Stimulated activated CD8-positive, alpha-beta memory T cell treated with anti-CD3 and anti-CD28 coated beads, Interleukin-12 subunit alpha, Interleukin-12 subunit beta, amount 100 ng/mL, for 4 hours (primary cell): ENCODE measurements at places on chromosomes 12 and 14.

- no peak for DNase-seq
Measured at GRCh38 chr12:62640910-62641448, 174.4 kb downstream of the MON2 start.

GRCh38 chr12:106141452-106141851, 2.7 kb upstream of the NUAK1 start:
- DNase-seq: no peak

GRCh38 chr12:99253068-99253467, 394.5 kb upstream of the GARIN6 start:
- no peak for DNase-seq

DNA sequence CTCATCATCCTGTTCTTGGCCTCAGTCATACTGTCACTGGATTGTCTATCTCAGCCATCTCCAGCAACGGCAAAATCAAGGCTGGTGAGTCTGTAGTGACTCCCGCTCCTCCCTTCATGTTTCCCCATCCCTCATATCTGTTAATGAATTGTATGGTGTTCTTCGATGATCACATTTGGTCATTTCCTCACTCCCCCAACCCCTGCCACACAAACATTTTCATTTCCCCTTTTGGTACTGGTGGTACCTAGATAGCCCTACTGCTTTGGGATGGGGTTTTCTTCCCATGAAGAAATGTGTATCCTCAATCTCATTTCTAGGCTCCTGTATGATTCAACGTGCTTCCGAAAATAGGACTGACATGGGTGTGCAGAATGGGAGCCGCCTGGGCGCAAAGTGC, 2.7 kb upstream of the KLHL33 start:
- DNase-seq: no peak

DNA sequence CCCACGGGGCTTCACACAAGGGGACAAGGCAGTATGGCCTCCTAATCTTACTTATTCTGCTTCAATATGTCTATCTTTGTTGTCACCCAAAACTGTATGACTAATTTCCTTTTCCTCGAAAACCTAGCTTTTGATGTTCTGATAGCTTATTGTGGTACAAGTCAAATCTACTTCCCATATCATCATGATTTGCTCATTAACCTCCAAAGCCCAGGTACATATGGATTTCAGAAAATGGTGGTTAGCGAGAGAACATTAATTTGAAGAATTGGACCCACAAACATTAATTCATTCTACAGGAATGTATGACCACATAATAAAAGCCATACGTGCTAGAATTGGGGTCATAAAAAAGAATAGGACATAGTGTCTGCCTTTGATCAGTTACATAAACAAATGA, 412.5 kb downstream of the CCDC91 start:
- DNase-seq: no peak

DNA sequence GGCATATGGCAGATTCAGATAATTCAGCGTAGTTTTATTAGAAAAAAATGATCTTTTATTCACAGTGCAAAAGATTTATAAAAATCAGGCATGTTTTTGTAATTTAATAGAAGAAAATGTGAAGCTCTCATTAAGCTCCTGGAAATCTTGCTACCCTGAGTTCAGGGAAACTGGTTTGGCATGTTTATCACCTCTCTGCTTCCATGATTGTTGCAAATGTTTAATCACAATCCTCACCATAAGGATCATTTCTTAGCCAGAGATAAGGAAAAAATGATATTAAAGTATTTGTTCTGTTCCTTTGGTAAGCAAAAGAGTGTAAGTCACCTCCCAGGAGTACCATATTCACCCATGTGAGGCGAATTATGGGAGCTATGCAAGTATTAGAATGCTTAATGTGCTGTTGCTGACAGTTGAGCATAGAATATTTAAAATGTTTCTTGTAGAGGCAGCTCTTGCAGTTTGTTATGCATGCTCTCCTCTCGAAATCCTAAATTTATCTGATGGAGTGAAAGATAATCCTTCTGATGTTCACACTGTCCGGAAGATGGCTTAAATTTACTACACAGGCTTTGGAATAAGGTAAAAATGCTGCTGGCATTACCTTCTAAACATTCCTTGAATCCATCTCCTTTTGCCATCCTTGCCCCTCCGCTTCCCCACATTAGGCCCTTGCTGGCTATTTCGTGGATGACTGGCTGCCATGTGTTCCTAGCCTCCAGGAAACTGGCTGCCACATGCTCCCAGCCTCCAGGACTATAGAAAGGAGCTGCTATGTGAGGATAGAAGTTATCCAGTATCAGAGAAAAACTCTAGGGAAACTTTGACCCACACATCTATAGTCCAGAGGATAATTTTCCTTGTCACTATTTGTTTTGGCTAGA, 115.8 kb upstream of the CCDC198 start:
- DNase-seq: no peak

DNA sequence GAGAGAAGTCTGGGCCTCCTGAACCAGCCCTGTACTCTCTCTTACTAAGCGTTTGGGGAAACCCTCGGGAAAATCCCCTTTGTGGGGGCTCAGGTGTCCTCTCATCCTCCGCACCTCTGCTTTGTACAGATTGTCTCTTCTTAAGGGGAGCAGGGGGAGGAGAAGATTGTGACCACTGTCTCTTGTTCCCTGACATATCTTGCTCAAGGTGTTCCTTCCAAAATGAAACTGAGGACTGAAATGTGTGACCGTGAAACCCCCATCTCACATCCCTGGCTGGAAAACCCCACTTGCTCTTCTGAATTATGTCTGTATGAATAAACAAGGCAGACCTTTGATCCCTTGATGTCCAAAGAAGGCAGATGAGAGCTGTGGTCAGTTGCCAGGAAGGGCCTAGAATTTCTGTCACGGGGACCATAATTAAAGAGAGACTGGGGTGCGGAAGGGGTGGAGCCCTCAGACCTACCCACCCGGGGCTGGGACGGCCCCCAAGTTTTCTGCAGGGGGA, 369.8 kb downstream of the AACS start:
- no peak for DNase-seq

- no peak for DNase-seq
Measured at GRCh38 chr12:96371138-96371789, 29.0 kb downstream of the CDK17 start.

GRCh38 chr12:4216187-4216927, 57.2 kb upstream of the CCND2 start:
- no peak for DNase-seq

- DNase-seq: no peak
Measured at GRCh38 chr14:59342516-59343484, 122.4 kb downstream of the GPR135 start.

DNA sequence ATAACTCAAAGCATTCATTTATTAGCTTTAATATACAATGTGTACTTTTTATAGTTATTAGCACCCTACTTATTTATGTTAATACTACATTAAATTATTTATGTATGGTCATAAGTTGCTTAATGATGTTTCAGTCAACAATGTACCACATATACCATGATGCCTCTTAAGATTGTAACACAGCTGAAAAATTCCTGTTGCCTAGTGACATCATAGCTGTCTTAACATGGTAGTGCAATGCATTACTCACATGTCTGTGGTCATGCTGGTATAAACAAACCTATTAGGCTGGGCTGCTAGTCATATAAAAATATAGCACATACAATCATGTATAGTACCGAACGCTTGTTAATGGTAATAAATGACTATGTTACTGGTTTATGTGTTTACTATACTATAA, 120.4 kb downstream of the ANO6 start:
- DNase-seq: no peak

GRCh38 chr14:101888182-101888581, 76.2 kb upstream of the DYNC1H1 start:
- DNase-seq: no peak

DNA sequence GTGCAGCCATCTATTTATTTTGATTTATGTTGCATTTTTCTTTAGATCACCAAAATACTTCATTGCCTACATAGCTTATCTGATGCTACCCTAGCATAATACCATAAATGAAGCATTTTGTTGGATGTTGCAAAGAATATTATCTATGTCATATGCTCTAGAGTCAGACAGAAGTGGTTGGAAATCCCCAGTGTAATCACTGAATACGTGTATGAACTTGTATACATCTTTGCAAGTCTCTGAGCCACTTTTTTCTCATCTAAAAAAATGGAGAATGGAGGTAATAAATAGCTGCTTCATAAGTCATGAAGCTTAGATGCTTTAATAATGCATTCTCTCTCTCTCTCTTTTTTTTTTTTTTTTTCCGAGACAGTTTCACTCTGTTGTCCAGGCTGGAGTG, 18.5 kb downstream of the EVL start:
- DNase-seq: no peak
